ENCODE measurements at places on chromosomes 13 and 19. TPM values are rescaled to one million over a fixed set of nuclear protein-coding genes. Genes with fewer than 3 reads are reported as not detected.

Gene TNNI3
- total RNA-seq = not detected

Gene TSSK6
- total RNA-seq = 3.1 TPM

Gene CGB5
- 35.7 TPM for total RNA-seq

Gene KLK8
- not detected for total RNA-seq

Gene PCDH9
- total RNA-seq = 0.06 TPM

Gene ARHGAP33
- total RNA-seq = 9.0 TPM

Gene TEX101
- not detected for total RNA-seq
